ENCODE measurements at places on chromosomes 4 and X. TPM values are rescaled to one million over a fixed set of nuclear protein-coding genes. Genes with fewer than 3 reads are reported as not detected.

UGT2B17 gene
- not detected for total RNA-seq

QRFPR gene
- total RNA-seq: 1.1 TPM

GAB1 gene
- 31.7 TPM for total RNA-seq

S100P gene
- total RNA-seq: 2.1 TPM

GPRASP2 gene
- 27.9 TPM for total RNA-seq

RBM46 gene
- total RNA-seq: 0.09 TPM

MAGEA2 gene
- total RNA-seq: not detected

F8A1 gene
- 1.3 TPM for total RNA-seq

SLITRK4 gene
- 4.7 TPM for total RNA-seq

FAT4 gene
- 45.4 TPM for total RNA-seq

SSX4B gene
- not detected for total RNA-seq

MAGEA1 gene
- total RNA-seq: not detected

- no peaks in the 10 kb centered on the region for H3K36me3 ChIP-seq
- H3K4me3 ChIP-seq: no peak overlapping the region
- no peaks in the 10 kb centered on the region for H3K4me1 ChIP-seq
- no peak for DNase-seq
- H3K27ac ChIP-seq: no peak overlapping the region
These were observed 166.4 kb downstream of the PARM1 start for GRCh38 chr4:75099321-75099720.

- no peaks in the 10 kb centered on the region for H3K27me3 ChIP-seq
- no peak overlapping the region for H3K27ac ChIP-seq
- no peaks in the 10 kb centered on the region for H3K36me3 ChIP-seq
These were observed 51.3 kb upstream of the NFKB1 start for GRCh38 chr4:102449751-102450352.

DNA sequence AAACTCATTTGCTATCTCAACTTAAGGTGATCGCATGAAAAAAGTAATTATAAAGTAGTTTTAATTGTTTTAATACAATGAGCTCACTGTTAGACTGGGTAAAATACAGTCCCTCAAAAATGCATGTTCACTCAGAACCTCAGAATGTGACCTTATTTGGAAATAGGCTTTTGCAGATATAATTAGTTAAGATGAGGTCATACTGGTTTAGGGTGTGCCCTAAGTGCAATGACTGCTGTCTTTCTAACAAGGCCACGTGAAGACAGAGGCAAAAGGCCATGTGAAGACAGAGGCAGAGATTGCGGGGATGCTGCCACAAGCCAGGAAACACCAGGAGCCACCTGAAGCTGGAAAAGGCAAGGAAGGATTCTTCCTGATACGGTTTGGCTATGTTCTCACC, 262.1 kb downstream of the NKX6-1 start:
- no peak overlapping the region for H3K27ac ChIP-seq
- no peaks in the 10 kb centered on the region for H3K36me3 ChIP-seq
- no peaks in the 10 kb centered on the region for H3K27me3 ChIP-seq
- H3K4me3 ChIP-seq: no peak overlapping the region
- H3K4me1 ChIP-seq: no peaks in the 10 kb centered on the region

GRCh38 chr4:183639291-183639690, 19.7 kb downstream of the RWDD4 start:
- H3K27ac ChIP-seq: no peak overlapping the region
- no peaks in the 10 kb centered on the region for H3K27me3 ChIP-seq
- no peak overlapping the region for H3K4me3 ChIP-seq
- no peak for DNase-seq
- H3K36me3 ChIP-seq: peaks cover 2% of the 10 kb centered on the region

GRCh38 chrX:153413731-153414130, 2.5 kb downstream of the ZFP92 start:
- no peak overlapping the region for H3K4me3 ChIP-seq
- H3K27ac ChIP-seq: no peak overlapping the region
- H3K27me3 ChIP-seq: peaks cover 7% of the 10 kb centered on the region
- no peaks in the 10 kb centered on the region for H3K36me3 ChIP-seq
- peaks cover 20% of the 10 kb centered on the region for H3K4me1 ChIP-seq
- no peak for DNase-seq

DNA sequence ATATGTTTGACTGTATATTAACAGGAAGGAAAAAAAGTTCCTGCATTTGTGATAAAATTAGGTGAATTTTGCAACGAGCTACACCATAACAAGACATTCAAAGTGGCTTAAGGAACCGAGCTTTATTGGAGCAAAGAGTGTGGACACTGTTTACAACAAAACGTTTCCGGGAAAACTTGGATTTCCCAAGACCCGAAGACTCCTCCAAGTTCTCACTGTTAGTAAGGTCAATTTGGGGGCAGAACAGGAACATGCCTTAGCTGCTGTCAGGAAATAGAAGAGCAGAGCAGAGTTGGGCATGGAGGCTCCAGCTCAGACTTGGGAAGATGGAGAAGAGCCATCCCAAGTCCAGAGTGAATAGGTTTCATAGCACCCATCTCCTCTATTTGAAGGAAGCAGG, 16.5 kb downstream of the ADH6 start:
- DNase-seq: peak; percentile 74
- H3K4me1 ChIP-seq: peaks cover 6% of the 10 kb centered on the region
- H3K27ac ChIP-seq: peak overlapping the region; percentile 50

DNA sequence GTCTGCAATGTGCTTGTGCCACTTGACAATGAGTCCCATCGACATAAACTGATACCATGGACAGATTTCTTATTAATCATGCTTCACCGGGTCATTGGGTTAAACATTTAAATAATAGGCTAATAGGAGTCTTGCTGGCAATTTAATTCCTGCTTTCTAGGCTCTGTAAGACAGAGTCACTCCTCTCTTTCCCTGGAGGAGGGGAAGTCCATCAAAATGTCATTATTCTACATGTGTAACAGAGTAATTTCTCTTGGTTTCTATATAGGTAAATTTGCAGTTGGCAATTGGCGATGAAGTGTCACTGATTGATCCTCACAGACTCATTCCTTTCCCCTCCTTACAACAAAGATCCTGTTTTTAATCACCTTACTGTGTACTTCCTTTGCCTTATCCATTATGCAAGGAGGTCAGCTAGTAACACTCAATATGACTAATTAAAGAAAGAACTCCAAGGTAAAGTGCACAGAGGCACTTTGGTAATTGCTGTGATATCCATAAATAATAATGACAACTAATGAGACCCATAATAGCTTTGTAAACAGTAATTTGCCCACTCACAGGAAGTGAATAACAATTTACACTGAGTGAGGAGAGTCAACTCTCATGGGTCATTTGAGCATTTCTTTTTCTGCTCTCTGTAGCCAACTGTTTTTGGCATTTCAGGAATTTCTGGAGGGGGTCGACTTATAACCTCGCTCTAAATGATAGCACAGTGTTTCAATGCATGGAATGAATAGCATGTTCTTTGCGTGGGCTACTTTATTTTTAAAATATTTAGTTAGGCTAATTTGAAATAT, 184.0 kb downstream of the UGT8 start:
- no peaks in the 10 kb centered on the region for H3K4me1 ChIP-seq
- H3K27me3 ChIP-seq: no peaks in the 10 kb centered on the region
- H3K4me3 ChIP-seq: no peak overlapping the region
- H3K27ac ChIP-seq: no peak overlapping the region
- DNase-seq: peak; percentile 7

- H3K4me3 ChIP-seq: no peak overlapping the region
- no peak for DNase-seq
- no peak overlapping the region for H3K27ac ChIP-seq
These were observed 1420.1 kb upstream of the TENM3 start for GRCh38 chr4:180823108-180823507.

- H3K27ac ChIP-seq: no peak overlapping the region
- H3K36me3 ChIP-seq: no peaks in the 10 kb centered on the region
These were observed 553.2 kb upstream of the FAT1 start for GRCh38 chr4:187276736-187277408.

- no peaks in the 10 kb centered on the region for H3K27me3 ChIP-seq
- peak overlapping the region; percentile 63 for H3K4me3 ChIP-seq
- no peaks in the 10 kb centered on the region for H3K4me1 ChIP-seq
- DNase-seq: peak; percentile 95
These were observed 202.7 kb downstream of the OR13H1 start for GRCh38 chrX:131746491-131746968.

DNA sequence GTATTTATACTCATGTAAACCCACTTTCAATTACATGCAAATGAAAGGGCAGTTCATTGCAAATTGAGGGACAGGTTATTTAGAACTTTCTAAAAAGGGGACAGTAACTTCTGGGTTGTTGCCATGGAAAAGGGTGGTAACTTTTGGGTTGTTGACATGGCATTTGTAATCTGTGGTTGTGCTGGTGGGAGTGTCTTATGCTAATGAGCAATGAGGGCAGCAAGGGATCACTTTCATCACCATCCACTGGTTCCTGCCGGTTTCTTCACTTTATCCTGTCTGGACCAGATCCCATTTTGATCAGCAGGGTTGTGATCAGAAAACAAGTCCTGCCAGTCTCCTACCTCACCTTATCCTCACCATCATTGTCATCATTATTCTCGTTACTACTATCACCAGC, 32.0 kb downstream of the EVC start:
- no peak overlapping the region for H3K27ac ChIP-seq
- H3K36me3 ChIP-seq: peaks cover 34% of the 10 kb centered on the region
- H3K27me3 ChIP-seq: no peaks in the 10 kb centered on the region
- no peak overlapping the region for H3K4me3 ChIP-seq
- peaks cover 15% of the 10 kb centered on the region for H3K4me1 ChIP-seq
- no peak for DNase-seq

DNA sequence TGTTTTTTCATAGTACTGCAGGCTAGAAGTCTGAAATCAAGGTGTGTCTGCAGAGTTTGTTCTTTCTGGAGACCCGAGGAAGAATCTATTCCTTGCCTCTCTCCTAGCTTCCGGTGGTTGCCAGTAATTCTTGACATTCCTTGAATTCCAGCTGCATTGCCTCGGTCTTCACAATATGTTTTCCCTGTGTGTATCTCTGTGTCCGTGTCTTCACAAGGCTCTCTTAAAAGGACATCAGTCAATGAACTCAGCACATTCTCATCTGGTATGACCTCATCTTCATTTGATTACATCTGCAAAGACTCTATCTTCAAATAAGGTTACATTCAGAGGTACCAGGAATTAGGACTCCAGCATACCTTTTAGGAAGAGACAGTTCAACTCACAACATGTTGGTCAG, 163.4 kb downstream of the BANK1 start:
- H3K27me3 ChIP-seq: no peaks in the 10 kb centered on the region
- no peaks in the 10 kb centered on the region for H3K4me1 ChIP-seq
- no peaks in the 10 kb centered on the region for H3K36me3 ChIP-seq
- no peak overlapping the region for H3K4me3 ChIP-seq
- no peak for DNase-seq

DNA sequence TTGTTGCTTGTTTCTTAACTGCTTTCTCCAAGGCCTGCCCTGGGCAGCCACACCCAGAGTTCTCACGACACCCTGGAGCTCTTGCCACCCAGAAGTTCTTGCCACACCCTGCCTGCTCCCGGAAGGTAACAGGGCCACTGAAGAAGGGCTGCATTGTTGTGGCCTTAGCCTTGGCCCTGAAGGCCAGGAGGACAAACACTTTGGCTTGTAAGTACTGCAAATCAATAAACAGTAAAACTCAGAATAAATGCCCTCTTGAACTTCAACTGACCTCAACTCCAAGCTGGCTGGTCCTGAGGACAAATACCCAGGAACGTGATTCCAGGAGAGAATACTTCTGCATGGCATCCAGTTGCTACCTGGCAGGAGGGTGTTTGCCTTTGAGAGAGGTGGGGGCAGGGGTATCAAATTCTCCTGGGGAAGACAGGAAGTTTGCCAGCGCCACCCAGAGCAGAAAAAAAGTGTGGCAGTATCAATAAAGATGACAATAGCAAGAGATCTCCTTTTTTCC, 54.1 kb downstream of the TLR10 start:
- DNase-seq: no peak
- H3K4me1 ChIP-seq: peaks cover 8% of the 10 kb centered on the region
- no peaks in the 10 kb centered on the region for H3K27me3 ChIP-seq
- no peak overlapping the region for H3K27ac ChIP-seq
- H3K36me3 ChIP-seq: no peaks in the 10 kb centered on the region

- H3K4me3 ChIP-seq: no peak overlapping the region
- no peaks in the 10 kb centered on the region for H3K36me3 ChIP-seq
- H3K27ac ChIP-seq: no peak overlapping the region
- H3K4me1 ChIP-seq: no peaks in the 10 kb centered on the region
These were observed 205.1 kb downstream of the PPP3CA start for GRCh38 chr4:101142259-101142658.
